ENCODE measurements at places on chromosomes 11 and 22.

- peak; percentile 56 for DNase-seq
Measured at GRCh38 chr11:10906521-10906920, 48.7 kb upstream of the ZBED5 start.

DNA sequence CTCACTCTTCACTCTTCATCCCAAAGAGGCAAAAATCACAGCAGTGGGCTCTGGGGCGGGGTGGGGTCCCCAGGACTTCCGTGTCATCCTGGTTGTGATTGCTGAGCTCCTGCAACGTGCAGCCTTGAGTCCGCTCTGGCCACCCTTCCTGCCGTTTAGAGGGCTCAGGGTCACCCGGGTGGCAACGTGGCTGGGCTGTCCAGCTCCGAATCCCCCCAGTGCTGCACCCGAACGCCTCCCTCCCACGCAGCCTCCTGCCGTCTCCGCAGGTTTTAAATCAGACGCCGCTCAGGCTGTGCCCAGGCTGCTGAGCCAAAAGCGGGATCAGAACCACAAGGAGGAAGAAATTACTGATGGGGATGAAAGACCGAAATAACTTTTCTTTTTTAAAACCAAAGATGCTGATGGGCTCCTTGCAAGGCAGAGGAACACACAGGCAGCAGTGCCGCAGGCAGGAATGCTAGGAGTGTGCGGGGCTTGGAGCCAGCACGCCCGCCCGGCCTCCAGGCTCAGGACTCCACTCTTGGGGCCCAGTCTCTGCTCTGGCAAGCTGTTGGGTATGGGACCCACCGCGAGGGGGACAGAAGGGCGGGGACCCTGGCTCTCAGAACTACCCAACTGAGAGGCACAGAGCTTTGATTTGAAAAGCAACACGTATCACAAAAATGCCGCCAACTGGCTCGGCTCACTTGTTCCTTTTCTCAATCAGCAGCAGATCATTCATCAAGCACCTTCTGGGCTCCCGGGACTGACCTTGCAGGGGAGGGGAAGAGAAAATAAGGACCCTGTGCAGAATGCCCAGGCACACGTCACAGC is 313.0 kb downstream of the CTTN start:
- DNase-seq, result no peak

DNA sequence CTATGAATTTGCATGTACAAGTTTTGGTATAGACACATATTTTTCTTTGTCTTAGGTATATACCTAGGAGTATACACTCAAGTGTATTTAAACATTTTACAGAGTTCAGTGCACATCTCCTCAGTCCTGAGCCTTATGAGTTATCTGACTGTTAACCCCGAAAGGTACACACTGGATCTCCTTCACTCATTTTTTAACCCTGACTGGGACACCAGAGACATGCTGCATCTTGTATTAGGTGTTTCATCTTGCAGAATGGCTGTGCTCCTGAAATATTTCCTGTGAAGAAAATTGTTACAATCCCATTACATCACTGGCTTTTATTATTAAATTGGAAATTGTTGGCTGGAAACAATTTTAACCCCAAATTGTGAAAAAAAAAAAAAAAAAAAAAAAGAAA is 15.3 kb downstream of the PARVA start:
- no peak for DNase-seq

- no peak for DNase-seq
Measured at GRCh38 chr22:24161909-24162308, 19.4 kb upstream of the SUSD2 start.

DNA sequence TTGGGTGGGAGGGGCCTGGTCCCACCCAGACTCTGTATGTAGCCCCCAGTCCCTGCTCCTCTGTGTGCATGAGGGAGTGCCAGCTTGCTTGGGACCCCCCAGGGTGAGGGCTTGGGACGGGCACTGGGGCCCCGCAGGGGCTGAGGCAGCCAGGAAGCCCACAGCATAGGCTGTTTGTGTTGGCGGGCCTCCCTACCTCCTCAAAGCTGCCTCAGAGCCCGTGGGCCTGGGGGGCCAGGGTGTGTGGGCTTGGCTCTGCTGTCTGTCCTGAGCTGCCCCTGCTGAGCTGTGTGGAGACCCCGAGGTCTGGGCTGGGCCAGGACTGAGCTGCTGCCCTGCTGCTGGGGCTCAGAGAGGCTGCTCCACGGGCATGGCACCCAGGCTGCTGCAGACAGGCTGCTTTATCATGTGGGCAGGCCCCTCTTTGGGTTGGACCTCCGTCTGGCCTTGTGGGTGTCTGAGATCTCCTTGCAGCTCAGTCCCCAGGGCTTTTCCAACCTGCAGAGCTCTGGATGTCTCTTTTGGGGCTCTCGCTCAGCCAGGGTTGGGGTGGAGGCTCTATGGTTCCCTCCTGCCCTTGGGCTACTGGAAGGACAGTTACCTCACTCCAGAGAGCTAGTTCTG is 3.3 kb downstream of the TSPAN4 start:
- DNase-seq, result no peak

DNA sequence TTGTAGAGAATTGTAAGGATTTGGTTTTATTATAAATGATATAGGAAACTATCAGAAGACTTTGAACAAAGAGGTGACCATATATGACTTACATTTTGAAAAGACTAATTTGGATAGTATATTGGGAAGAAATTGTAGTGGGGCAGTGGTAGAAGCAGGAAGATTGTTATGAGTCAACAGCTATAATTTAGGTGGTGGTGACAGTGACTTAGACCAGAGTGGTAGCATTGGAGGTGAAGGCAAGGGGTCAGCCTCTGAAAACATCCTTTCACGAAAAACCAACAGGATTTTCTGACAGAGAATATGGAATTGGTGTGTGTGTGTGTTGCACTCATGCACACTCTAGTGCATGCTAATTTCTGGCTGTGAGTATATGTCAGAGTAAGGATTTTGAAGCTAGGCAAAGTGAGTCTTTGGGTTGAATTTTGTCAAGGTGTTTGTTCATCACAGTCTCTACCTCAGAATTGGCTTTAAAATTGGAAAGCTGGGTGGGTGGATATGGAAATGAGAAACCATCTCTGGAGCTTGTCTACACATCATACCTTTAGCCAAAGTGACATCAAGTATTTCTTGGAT is 8.2 kb upstream of the HBE1 start:
- no peak for DNase-seq

DNA sequence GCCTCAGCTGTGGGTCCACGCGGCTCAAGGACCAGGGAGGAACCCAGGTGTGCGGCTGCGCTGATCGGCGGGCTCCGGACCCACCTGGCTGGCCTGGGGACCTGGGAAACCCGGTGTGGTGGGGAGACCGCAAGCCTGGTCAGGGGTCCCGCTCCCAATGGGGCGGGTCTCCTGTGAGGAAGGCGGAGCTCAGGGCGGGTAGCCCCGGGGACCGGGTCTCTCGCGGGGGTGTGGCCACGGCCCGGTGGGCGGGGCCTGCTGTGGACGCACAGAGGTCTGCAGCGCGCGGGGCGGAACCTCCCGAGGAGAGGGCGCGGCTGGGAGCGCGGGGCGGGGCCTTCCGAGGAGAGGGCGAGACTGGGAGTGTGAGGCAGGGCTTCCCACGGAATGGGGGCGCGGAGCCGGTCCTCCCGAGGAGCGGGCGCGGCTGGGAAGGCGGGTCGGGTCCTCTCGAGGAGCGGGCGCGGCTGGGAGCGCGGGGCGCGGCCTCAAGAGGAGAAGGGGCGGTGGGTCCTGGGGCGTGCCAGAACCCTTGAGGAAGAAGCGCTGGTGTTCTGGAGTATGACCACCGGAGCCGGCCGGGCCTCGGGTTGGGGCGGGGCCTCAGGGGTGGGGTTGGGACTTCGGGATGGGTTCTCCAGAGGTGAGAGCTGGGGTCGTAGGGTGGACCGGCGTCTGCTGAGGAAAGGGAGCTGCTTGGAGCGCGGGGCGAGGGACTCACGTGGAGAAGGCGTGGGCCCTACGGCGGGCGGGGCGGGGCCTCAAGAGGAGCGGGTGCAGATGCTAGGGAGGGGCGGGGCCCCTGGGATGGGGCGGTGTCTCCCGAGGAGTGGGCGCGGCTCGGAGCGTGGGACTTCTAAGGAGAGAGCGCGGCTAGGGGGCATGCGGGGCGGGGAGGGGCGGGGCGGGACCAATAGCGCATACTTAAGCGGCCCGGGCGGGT is 20.8 kb downstream of the DGCR6L start:
- no peak for DNase-seq

DNA sequence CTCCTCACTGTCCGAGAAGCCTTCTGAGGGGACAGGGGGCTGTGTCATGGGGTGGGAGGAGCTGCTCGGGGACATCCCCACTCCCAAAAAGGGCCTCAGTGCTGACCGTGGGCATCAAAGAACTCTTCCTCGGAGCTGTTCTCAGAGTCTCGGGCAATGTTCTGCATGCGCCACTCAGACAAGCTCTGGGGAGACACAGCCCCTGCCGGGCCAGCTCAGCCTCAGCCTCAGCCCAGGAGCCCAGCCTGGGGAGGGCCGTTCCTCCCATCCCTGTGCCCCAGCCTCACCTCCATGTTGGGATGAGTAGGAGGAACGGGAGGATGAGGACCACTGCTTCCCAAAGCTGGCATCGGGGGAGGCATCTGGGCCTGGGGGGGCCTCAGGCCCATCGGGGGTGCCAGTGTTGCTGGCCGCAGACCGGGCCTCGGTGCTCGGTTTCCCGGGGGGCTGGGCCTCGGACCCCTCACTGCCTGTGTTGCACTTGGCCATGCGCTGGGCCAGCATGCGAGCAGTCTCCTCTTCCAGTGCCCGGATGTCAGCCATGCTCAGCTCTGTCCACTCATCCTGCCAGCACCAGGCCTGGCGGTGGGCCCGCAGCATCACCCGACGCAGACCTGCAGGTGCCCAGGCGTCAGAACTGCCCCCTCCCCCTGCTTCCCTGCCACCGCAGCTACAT is 5.2 kb downstream of the PITPNM1 start:
- no peak for DNase-seq

- DNase-seq, result no peak
Measured at GRCh38 chr22:28887725-28888459, 4.5 kb downstream of the ZNRF3 start.

DNA sequence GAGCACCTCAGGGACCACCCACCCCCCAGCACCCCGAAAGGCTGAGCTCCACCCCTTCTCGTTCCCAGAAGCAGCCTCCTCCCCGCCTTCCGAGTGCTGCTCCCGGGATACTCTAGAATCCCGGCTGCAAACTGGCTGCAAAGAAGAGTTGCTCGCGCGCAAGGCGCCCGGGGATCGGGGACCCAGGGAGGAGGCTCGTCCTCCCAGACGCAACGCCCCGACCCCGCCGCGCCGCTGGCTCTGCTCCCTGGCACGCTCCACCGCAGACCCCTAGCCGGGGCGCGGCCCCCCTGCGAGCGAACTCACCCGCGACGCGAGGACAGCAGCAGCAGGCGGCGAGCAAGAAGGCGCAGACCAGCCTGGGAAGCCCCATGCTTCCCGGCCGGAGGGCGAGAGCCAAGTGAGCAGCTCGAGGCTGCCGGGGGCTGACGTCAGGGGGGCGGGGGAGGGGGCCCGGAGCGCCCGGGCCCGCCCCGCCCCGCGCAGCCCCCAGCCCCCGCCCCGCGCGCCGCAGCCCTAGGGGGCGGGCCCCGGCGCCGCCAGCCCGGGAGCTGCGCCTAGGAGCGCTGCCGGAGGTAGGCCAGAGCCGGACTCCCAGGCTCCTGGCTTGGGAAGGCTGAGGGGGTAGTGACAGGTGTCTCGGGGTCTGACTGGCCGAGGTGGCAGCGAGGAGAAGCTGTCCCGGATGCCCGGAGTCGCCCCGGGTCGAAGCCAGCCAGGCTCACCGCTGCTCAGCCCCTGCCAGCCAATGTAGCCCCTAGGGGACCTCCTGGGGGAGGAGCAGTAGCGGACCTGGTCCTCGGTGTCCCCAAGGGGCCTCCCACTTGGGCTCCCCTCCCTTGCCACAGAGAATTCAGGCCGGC is at the start of gene MCAM:
MCAM (minus strand) TSS at position 402 of the 863 bp plus-strand sequence; CDS start at position 373, 29 bp downstream.
- no peak for DNase-seq

- no peak for DNase-seq
Measured at GRCh38 chr11:63405114-63405513, 35.5 kb downstream of the SLC22A9 start.

- DNase-seq, result no peak
Measured at GRCh38 chr22:30863081-30863833, 105.3 kb downstream of the MORC2 start.

DNA sequence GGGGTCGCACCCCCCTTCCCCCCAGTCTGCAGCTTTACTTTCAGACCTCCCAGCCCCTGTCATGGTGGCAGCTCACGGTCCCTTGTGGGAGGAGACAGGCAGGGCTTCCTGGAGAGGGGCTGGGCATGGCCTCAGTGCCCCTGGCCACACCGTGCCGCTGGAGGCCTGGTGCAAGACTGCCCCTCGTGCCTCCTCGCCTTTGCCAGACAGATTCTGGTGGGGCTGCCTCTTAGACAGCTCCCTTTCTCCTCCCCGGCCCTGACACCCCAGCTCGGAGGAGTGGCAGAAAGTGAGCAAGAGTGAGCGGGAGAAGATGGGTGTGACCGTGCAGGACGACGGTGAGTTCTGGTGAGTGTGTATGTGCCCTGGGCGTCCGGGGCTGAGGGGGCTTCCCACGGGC is 12.1 kb upstream of the MYO7A start:
- DNase-seq, result no peak

- no peak for DNase-seq
Measured at GRCh38 chr22:37218771-37219411, 6.6 kb upstream of the SSTR3 start.

DNA sequence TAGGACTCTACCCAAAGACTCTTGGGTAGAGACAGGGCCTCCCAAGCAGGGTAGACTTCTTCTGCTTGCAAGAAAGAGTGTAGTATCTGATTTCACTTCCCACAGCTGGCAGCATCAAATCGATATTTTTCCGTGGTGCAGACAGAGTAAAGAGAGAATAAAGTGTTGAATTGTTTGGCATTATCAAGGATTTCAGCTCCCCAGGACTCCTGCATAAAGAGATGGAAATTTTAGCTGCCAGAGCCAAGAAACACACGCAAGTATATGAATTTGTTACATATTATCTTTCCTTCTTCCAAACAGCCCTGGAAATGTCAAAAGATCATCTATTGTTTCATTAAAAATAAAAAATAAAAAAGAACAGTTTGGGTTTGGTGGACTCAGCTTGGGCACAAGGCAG is 136.8 kb downstream of the PKNOX2 start:
- DNase-seq, result no peak

GRCh38 chr11:61549662-61550568 is 31.0 kb downstream of the SYT7 start:
- DNase-seq, result no peak

GRCh38 chr11:102608699-102609098 is 16.4 kb downstream of the MMP20 start:
- no peak for DNase-seq

DNA sequence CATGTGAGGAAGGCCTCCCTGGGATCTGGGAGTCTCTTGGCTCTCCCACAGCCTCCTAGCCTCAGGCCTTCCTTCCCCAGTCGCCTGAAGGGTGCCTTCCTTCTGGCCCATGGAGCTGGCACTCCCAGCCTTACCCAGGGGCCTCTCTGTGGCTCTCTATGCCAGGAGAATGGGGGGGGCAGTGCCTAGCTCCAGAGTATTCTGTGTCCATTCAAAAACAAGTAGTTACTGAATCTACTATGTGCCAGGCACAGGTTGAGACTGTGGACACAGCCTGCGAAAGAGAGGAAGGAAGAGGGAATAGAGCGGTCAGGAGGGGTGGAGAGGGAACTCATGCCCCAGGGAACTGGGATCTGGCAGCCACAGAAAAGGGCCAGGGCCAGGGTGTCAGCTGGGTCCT is 2.7 kb upstream of the PLA2G3 start:
- DNase-seq, result no peak

GRCh38 chr11:109421981-109422869 is at the start of gene C11orf87:
Gene C11orf87 (plus strand): TSS chr11:109422190. CDS start chr11:109423634, 1,444 bp downstream.
- DNase-seq, result no peak
